ENCODE measurements at places on chromosomes 12 and 14.

DNA sequence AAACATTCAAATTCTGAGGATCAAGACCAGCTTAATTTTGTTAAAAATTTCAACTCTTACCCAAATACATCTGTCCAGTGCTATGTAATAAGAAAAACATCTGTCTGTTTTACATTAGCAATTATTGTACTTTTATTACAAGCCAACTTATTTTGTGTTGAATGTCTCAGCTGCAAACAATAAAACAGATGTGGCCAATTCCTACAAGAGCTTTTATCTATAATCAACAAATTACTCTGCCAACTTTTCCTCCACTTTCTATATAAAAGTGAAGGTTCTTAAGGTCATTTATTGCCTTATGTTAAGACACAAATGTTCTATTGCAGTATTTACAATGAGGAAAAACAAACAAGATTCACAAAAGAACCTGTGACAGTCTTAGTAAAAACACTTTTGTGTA is 72.7 kb downstream of the NOVA1 start:
- no peak for DNase-seq

- peak; percentile 13 for DNase-seq
Observed at GRCh38 chr14:96888593-96888992, 91.4 kb downstream of the VRK1 start.

- DNase-seq = peak; percentile 93
Observed at GRCh38 chr14:56810147-56810719, at the start of gene OTX2. OTX2 (minus strand) TSS chr14:56810479; CDS start chr14:56805456, 5,023 bp downstream.

- no peak for DNase-seq
Observed at GRCh38 chr12:27539191-27539631, 15.2 kb downstream of the PPFIBP1 start.

- DNase-seq = no peak
Observed at GRCh38 chr14:88870777-88871176, 46.3 kb downstream of the TTC8 start.

- no peak for DNase-seq
Observed at GRCh38 chr14:75153295-75153694, 23.1 kb downstream of the TMED10 start.
